ENCODE measurements at places on chromosomes 1 and 21.

DNA sequence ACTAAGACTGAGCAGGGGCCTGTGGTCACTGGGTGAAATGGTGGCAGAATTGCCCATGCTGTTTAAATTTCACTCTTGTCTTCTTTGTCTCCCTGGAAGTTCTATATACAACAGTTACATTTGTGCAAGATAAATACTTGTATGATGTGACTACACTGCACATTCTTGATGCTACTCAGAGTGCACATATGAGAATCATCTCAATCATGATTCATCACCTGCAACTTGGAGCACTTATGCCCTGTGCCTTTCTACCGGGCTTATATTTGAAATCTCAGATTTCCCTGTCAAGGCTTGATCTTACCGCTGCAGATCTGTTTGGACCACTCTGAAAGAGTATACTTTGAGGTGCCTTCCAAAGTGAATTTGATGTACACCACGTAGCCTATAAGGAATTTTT is 10.6 kb downstream of the PGM1 start:
- no peak for DNase-seq

DNA sequence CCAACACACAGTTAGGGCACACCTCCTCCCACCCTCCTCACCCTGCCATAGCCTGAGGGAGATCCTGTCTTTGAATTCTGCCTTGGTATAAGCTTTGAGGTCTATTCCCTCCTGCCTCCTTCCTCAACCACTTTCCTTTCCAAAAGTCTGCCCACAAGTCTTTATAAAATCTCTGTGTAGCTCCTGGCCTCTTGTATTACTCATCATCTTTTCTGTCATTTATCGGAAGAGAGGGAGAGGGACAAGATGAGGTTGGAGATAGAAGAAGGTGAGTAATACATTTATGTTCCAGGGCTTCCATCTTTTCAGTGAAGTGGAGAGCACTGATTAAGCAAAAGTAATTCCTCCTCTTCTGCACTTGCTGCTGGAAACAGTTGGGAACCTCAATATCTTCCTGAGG is 30.5 kb upstream of the EFCAB14 start:
- no peak for DNase-seq

GRCh38 chr1:183210681-183211080 is 24.6 kb downstream of the LAMC2 start:
- DNase-seq: no peak

GRCh38 chr1:22749919-22750684 is 39.5 kb downstream of the EPHB2 start:
- no peak for DNase-seq

DNA sequence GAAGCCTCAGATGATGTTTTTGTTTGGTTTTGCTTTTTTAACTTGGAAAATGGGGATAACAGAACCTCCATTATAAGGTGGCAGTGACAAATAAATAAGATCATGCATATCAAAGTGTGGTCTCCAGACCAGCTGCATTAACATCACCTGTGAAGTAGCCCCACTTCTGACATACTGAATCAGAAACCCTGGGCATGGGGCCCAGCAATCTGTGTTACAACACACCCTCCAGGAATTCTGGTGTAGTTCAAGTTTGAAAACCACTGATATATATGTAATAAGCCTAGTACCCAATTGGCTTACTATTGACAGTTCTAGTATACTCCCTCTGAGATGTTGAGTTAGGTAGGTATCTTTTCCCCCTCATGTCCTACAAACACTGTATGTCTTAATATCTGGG is 24.1 kb upstream of the RNF19B start:
- no peak for DNase-seq

- no peak for DNase-seq
These were observed 164.1 kb upstream of the POGK start for GRCh38 chr1:166675213-166675612.

- DNase-seq: no peak
These were observed 47.9 kb downstream of the PHACTR4 start for GRCh38 chr1:28417441-28417922.
